Jurkat, Clone E6-1 (cell line): ENCODE measurements at places on chromosomes 6 and 20.

- DNase-seq, result no peak
Measured at GRCh38 chr6:169449221-169449620, 195.6 kb upstream of the THBS2 start.

DNA sequence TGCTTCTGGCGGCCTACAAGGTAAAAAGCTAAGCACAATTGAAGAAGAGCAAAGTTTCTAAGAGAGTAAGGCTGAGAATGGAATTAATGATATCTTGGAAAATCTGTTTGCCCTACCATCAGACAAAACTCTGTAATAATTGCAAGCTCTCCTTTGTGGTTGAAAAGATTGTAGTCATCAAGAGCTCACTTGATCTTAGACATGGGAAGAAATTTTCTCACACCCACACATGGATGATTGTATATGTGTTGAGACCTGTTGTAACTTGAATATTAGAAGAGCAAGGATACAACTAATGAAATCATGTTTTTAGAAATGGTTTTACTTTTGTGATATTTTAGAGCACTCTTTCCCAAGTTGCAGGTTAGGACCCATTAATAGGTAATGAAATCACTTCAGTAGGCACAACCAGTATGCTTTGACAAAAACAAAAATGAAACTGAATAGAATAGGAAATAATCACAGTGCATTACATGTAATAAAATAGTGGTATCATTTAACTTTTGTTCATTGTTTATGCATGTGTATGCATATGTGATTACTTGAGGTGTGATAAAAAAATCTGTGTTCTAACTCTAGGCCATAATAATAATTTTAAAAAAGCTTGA lies 14.0 kb downstream of the DCBLD1 start:
- DNase-seq, result no peak

GRCh38 chr6:113649276-113649675 lies 207.9 kb upstream of the MARCKS start:
- DNase-seq, result no peak

DNA sequence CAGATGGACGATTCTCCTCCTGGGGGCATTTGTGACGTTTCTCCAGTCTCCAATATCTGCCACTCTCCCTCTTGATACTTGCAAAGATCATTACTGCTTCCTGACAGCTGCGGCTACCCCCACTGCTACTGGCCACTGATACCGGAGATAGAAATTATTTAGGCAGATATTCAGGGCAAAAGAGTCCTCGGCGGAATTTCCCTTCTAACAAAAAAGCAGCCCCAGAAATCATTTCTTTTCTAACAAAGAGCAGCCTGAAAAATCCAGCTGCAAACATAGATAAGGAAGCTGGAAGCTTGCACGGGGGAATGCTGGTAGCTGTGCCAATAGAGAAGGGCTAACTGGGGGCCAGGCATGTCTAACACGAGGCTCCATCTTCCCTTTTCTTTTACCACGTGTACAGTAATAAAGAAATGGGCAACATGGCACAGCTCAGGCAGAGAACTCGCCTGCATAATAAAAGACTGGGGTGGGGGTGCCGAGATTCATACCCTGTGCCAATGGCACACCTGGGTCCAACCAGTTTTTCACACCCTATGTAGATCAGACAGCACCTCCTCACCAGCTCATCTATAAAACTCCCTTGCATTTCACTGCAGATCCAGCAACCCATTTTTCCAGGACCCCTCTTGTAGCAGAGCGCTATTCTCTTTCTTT lies 6.1 kb downstream of the TP53RK start:
- DNase-seq, result no peak

- no peak for DNase-seq
Measured at GRCh38 chr6:142367501-142368018, 65.8 kb downstream of the ADGRG6 start.

- no peak for DNase-seq
Measured at GRCh38 chr6:15266423-15266996, 20.6 kb downstream of the JARID2 start.

DNA sequence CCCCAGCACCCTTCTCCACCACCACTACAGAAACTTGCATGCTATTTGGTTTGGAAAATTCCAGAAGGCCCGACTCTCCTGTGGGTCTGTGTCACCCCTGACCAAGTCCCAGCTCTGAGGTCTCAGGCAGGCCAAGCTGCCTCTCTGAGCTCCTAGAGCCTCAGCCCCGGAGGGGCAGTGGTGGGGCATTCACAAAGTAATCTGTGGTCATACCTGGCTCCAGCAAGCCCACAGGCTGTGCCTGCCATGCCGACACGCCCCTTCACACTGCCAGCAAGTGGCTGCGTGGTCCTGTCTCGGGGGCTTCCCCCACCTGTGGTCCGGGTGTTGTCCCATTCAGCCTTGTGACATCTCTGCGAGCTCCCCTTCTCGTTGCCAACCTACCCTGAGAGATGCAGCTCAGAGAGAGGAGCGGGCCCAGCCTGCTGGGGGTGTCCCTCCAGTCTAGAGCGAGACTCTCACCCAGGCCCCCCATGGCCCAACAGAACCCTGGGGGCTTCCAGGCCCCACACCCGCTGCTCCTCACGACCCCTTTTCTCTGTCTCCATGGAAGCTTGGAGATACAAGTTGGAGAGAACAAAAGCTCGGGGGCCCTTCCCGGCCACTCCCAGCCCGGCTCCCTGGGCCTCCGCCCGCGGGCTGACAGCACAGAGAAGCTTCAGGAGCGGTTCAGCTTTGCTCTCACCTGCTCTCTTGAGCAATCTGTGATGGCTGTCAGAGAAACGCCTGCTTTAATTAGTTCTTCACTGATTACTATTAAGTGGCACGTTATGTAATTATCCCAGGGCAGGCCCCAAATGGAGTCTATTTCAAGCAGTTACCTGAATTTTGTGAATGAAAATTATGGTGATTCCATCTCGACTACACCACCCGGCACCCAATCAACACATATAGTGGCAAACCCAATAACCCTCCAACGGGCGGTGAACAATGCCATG lies 147.7 kb upstream of the PHACTR3 start:
- DNase-seq, result no peak

DNA sequence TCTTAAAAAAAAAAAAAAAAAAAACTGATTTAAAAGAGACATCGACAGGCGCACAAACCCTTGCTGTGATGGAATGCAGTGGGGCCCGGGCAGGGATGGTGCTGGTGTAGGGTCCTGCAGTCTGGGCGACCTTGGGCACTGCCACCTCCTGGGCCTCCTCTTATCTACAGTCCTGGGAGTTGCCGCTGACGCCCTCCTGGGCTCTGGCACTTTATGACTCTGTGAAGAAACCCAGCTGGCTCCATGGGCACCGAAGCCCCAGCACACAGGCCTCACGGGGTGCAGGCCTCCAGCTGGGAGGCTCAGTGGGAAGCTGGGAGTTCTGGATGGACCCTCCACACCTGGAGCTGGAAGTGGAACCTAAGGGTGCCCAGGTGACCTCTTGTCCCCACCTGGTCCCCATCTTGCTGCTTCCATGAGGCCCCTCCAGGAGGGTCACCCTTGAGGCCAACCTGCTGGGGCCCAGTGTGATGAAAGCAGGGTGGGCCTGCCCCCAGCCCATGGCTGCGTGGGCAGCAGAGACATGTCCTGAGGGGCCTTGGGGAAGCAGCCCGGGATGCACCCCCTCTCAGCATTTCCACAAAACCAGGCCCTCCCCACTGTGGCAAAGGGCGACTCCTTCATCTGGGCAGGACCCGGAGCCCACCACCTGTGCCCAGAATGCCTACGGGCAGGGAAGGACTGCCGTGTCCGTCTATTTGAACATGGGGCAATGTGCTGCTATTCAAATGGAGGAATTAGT lies 104.9 kb downstream of the ASXL1 start:
- no peak for DNase-seq

DNA sequence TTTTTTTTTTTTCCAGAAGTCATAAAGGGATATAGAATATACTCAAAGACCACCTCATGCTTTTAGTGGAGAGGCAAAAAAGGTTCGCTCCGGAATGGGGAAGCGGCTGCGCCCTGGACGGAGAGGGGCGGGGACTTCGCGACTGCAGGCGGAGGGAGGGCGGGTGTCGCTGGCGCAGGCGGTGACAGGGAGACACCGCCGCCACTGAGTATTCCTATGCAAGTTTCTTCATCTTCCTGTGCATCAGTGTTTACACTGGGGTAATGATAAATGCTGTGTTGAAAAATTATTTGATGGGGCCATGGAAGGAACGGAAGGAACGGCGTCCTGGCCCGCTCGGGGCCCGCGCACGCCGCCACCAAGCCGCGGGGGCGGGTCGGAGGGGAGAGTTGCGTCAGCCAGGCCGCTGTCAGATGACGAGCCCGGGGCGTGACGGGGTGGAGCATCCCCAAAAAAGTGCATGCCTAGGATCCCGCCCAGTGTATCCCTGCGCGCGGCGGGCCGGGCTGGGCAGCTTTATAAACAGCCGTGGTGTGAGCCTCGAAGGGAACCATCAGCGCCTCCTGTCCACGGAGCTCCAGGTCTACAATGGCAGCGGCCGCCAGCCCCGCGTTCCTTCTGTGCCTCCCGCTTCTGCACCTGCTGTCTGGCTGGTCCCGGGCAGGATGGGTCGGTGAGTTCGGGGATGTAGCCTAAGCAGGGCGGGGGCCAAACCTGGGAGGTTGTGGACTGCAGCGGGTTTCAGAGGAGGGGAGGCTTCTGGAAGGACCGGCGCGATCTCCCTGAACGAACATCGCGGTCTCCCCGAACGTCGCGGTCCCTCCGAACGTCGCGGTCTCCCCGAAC lies at the start of gene ULBP1:
Gene ULBP1, plus strand, starts transcription at position 482 of the 846 bp plus-strand sequence. Its CDS starts 107 bp downstream, at position 589.
- peak; percentile 87 for DNase-seq

DNA sequence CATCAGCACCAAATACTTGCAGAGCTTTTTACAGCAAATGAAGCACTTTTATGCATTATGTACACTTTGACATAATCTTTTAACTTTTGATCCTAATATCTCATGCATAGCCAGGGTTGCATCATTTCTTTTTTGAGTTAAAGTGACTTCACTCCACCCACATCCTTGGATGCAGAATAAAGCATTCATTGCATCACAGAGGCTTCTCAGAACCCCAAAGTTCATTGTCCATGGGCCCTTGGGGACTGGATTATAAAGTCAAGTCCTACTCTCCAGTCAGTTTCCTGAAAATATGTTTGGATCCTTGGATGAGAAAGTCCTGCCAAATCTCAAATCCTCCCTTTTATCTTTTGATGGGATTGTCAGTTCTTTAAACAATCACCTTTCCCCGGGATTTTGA lies 10.6 kb upstream of the EFHC1 start:
- no peak for DNase-seq

DNA sequence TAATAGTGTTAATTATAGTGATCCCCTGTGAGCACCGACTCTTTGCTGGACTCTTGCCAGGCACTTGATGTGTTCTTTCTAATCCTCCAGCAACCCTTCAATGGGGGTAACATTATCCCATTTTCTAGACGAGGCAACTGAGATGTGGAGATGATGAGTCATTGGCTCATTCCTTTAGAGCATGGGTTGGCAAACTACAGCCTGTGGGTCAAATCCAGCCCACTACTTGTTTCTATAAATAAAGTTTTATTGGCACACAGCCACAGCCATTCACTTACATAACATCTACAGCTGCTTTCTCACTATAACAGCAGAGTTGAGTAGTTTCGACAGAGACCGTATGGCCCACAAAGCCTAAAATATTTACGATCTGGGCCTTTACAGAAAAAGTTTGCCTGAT lies 249.5 kb upstream of the KCNG1 start:
- DNase-seq, result no peak

GRCh38 chr20:63375438-63375837 lies 14.3 kb upstream of the CHRNA4 start:
- DNase-seq, result no peak

DNA sequence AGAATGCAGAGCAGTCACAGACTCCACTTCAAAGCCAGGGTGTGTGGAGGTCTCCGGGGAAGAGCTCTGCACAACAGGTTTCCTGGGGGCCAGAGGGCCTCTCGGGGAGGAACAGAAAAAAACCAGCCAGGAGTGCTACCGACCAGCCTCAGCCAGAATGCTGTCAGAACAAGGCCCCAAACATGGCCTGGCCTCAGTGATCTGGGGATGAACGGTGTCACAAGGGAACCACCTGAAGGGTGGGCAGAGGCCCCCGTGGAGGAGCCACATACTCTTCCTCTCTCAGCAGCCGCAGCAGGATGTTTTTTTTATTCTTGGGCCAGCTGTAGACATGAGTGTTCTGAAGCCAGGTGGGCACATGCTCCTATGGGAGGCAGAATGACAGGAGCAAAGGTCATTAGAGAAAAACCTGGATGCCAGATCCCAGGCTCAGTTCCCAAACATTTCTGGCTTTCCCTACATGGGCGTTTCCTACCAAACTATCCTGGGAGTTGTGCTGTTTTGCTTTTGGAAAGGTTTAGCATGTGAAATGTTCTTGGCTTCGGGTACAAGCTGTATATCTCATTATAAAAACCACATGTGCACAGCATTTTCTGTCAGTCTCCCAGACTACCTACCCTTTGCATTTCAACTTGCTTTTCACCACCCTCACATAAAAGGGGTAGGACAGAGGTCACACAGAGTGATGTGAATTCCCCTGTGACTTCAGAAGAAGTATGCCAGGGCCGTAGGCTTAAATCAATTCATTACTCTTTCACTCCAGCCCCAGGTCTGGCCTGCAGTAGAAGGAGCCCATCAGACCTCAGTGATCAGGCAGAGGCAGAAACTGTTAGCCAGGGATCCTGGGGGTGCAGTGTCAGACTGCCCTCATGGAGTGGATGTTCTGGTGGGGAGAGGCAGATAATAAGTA lies 46.2 kb downstream of the TRAF3IP2 start:
- peak; percentile 92 for DNase-seq

DNA sequence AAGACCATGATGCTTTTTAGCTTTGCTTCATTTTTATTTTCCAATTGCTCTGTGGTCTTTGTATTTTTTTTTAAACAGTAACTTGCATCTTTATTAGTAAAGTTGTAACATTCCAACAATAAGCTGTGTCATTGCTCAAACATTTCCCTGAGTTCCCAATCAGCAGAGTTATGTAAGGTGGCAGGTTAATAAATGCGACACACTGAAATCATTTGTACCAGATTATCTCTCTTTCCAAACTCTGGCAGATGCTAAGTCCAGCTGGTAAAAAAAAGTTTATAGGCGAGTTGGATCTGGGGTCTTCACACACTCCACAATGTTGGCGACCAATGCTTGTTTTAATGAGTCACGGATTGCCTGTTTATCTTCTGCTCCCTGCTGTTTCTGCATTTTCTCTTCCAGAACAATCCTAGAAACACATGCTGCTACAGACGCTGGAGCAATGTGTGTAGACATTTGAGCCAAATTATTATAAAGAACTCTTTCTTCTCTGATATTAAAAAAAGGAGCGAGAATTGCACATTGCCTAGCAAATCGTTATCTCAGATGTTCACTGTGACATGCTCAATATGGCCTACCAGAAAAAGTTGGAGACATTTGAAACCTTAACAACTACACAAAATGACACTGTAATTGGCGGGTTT lies 113.6 kb upstream of the IFNGR1 start:
- DNase-seq, result no peak

- no peak for DNase-seq
Measured at GRCh38 chr6:121216928-121217327, 117.4 kb downstream of the TBC1D32 start.

DNA sequence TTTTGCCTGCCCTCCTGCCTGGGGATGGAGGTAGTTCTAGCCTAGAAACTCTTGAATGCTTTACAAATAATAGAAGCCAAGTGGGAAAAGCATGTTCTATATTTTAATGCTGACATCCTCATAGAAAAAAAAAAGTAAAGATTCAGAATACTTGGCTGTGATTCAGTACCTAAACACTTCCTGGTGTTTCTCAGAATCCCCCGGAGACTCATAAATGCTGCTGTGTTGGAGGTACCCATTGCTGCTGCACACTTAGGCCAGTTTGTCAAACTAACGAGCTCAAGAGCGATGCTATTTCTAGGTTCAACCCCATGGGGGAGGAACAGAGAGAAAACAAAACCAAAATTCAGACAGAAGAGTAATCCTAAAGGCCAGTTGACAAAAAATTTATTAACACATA lies 38.8 kb upstream of the ZFP64 start:
- no peak for DNase-seq

- DNase-seq, result no peak
Measured at GRCh38 chr6:104595311-104595820, 264.4 kb downstream of the HACE1 start.

- no peak for DNase-seq
Measured at GRCh38 chr6:95242560-95242959, 334.8 kb upstream of the MANEA start.
